ENCODE measurements at places on chromosomes 1 and 21.

DNA sequence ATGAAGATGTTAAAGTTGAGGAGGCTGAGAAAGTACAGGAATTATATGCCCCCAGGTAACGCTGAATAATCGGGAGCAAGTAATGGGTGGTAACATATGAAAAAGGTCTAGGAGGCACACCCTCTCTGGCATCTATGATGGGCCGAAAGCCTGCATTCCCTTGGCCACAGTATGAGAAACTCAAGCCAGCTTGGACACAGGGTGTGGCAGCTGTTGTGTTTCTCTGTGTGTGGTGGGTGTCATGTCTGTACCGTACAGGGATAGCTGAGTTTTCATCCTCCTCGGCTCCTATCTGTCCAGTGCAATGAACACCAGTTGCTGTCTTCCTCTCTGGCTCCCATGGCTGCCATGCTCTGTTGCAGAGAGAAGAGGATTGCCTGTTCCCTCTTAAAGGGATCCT is 32.9 kb downstream of the NBPF3 start:
- no peak for DNase-seq

GRCh38 chr1:230286166-230286889 is 139.8 kb downstream of the PGBD5 start:
- DNase-seq, result no peak

GRCh38 chr1:157286646-157287420 is 148.6 kb upstream of the ETV3 start:
- no peak for DNase-seq

GRCh38 chr1:226660410-226661182 is 78.5 kb downstream of the ITPKB start:
- no peak for DNase-seq

DNA sequence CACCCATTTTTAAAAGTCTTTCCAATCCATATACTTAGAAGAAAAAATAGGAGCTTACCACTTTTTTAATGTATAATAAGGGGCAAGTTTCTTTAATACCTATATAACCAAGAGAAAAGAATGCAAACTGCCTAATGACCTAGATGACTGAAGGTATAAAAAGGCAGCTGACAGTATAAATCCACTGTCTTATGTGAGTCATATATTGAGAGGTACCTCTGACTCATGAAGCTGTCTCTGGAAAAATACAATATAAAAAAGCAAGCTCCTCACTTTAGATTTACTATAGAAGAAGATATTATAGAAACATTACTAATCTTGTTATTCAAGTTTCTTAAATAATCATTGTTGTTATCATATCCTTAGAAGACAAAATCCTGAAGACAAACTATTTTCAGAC is 144.2 kb downstream of the VAV3 start:
- DNase-seq, result no peak

- no peak for DNase-seq
These were observed at the start of gene TNNT2 for GRCh38 chr1:201377611-201378092. TSS of gene TNNT2 (minus strand) at chr1:201377680. CDS start at chr1:201373254, 4,426 bp downstream.

DNA sequence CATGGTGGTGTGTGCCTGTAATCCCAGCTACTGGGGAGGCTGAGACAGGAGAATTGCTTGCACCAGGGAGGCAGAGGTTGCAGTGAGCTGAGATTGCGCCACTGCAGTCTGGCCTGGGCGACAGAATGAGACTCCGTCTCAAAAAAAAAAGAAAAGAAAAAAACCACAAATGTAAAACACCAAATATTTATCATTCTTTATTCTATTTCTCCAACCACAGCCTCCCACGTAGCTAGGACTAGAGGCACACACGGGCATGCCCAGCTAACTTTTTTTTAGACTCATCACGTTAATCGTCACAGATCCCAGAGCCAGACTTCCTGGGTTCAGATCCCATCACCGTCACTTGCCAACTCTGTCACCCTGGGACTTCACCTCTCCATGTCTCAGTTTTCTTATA is 13.5 kb downstream of the DNAJC16 start:
- no peak for DNase-seq

DNA sequence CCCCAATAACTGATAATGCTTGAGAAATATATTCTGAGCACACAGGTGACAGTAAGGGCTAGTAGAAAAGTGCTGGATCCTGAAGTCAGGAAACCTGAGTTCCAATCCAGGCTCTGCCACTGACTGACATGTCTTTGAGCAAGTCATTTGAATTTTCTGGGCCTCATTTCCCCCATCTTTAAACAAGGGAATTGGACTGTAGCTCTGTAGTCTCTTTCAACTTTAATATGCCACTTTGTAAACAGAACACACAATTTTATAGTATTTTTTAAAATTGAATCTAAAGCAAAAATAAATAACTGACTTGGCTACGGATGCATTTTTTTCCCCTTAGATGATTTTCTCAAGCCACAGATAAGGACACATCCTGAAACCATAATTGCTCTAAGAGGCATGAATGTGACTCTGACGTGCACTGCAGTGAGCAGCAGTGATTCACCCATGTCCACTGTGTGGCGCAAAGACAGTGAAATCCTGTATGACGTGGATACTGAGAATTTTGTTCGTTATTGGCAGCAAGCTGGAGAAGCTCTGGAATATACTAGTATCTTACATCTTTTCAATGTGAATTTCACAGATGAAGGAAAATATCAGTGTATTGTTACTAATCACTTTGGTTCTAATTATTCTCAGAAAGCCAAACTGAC is 37.0 kb downstream of the LRIG2 start:
- no peak for DNase-seq

DNA sequence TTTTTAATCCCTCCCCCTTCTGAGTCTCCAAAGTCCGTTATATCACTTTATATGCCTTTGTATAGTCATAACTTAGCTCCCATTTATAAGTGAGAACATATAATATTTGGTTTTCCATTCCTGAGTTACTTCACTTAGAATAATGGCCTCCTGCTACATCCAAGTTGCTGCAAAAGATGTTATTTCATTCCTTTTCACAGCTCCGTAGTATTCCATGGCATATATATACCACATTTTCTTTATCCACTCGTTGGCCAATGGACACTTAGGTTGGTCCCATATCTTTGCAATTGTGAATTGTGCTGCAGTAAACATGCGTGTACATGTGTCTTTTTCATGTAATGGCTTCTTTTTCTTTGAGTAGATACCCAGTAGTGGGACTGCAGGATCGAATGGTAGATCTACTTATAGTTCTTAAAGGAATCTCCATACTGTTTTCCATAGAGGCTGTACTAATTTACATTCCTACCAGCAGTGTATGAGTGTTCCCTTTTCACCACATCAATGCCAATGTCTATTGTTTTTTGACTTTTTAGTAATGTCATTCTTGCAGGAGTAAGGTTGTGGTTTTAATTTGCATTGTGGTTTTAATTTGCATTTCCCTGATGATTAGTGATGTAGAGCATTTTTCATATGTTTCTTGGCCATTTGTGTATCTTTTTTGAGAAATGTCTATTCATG is 12.3 kb downstream of the MAN1C1 start:
- DNase-seq, result no peak

- no peak for DNase-seq
These were observed 431.1 kb downstream of the LRRIQ3 start for GRCh38 chr1:73766786-73767348.

DNA sequence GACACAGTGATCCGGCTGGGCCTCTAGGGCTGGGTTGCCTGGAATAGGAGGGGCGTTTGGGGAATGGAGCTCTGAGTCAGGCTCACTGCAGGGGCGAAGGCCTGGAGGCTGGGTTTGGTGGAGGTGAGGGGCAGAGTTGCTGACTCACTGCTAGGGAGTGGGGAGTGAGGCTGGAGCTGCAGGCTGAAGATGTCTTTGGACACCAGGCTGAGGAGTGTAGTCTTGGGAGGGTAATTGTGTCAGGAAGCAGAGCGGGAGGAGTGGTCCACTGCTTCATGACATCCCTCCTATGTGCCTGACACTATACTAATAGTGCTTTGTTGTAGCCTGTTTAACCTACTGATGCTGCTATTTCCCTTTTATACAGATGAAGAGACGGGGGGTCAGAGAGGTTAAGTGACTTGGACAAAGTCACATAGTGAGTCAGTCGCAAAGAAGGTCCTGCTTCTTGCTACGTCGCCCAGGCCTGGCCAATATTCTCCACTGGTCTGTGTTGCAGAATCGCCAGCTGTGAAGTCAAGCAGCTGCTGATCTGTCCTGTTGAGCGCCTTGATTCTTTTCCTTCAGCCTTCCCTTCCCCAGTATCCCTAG is 13.6 kb downstream of the ACTL8 start:
- DNase-seq, result no peak

DNA sequence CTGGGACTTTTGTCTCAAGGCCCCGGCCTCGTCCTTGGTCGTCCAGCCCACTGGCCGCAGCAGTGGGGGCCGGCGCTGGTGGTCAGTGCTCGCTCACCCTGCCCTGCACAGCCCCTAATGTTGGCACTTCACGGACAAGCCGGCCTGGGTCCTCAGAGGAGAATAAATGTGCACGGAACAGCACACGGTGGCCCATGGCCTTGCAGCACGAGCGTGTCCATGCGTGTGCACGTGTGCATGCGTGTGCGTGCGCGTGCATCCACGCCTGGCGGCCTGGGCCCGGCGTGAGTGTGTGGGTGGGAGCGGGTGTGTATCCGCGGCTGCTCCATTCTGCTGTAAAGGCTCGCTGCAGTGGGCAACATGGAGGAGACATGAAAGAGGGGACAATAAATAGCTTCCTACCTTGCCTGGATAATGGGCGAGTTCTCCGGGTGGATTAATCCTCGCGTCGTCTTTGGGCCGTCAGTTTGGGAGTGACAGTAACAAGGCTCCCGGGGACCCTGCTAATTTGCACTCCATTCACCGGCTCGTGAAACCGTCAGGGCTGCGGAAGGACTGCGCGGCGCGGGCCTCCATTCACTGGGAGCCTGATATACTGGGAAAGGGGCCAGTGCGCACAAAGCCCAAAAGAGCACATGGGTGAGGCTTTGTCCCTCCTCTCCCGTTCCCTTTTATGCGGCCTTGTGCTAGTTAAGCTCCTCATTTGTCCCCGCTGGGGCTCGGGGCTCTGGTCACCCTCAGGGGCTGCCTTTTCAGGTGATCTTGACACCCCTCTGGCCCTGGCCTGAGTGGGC is 142.8 kb downstream of the PRDM16 start:
- DNase-seq, result no peak

- no peak for DNase-seq
These were observed 113.9 kb downstream of the ATP5PO start for GRCh38 chr21:33801424-33802405.

GRCh38 chr21:24729568-24729967 is 877.7 kb downstream of the MRPL39 start:
- no peak for DNase-seq

DNA sequence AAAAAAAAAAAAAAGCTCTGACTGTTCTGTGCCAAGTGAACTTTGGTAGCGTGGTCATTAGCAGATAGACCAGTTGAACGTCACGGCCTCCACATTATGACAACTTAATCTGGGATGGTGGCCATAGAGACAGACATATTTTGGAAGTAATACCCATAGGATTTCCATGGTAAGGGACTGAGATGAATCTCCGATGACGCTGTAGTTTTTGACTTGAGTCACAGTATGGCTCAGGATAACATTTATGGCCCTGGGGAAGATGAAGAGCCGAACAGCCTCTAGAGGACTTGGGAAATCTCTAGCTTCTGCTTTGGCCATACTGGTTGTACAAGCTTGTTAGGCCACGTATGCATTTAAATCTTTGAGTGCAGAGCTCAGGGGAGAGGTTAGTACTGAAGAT is 214.0 kb downstream of the KCNJ6 start:
- no peak for DNase-seq

- DNase-seq, result no peak
These were observed 9.3 kb downstream of the MPZ start for GRCh38 chr1:161300478-161300877.

DNA sequence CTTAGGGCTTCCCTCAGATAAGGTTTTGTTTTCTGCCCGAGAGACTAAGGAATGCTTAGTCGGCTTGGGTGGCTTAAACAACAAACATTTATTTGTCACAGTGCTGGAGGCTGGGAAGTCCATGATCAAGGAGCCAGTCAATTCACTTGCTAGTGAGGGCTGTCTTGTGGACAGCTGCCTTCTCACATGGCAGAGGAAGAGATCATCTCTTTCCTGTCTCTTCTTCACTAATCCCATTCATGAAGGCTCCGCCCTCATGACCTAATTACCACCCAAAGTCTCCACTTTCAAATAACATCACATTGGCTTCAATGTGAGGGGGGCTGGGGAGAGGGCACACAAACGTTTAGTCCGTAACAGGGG is 50.5 kb upstream of the IL12RB2 start:
- DNase-seq, result no peak

DNA sequence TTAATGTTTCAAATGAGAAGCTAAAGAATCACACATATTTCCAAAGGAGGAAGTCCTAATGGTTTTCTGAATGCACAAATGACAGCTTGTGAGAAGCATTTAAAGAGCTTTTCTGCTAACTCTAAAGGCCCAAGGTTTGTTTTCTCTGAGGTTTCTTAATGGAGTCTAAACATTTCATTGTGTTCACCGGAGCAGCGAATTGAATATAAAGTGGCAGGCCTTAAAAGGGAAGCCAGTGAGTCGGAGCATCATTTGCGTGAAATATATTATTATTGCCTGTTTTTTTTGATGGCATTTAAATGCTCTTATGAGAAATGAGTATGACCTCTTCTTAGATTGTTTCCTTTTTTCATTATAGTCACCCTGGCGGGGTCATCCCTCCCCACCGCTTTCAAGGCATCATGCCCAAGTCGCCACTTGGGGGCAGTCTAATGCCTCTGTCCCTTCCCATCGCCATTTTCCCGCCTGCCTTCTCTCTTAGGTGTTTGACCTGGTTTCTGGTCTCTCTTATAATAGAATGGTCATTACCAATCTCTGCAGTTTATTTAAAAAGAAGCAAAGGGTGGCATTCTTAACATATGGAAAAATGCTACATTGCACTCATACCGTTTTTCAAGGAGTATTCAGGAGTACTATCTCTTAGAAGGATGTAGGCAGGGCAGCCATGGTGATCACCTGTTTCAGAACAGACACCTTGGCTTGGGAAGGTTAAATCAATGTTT is 25.3 kb upstream of the OVAAL start:
- peak; percentile 61 for DNase-seq

DNA sequence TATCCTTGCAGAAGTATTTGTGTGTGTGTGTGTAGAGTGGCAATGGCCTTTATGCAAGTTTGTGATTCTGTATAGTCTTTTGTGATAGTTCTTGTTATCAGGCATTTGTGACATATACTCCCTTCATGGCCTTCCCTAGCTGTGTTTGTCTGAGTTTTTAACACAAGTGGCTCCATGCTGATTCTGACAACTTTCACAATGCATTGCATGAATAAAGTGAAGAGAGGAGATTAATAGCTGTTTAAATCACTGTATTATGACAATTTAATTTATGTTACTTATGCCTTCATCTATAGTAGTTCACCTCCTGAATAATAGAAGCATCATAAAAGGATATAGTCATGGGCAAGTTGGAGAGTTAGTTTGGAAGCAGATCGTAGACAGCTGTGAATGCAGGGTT is 17.2 kb upstream of the MCOLN3 start:
- no peak for DNase-seq

- no peak for DNase-seq
These were observed 228.4 kb upstream of the POU3F1 start for GRCh38 chr1:38274974-38275373.

- no peak for DNase-seq
These were observed 10.3 kb downstream of the LCE4A start for GRCh38 chr1:152718238-152718637.

- DNase-seq, result no peak
These were observed 46.9 kb downstream of the ZSCAN20 start for GRCh38 chr1:33519240-33519884.
